ENCODE measurements at places on chromosomes 2 and 18.

DNA sequence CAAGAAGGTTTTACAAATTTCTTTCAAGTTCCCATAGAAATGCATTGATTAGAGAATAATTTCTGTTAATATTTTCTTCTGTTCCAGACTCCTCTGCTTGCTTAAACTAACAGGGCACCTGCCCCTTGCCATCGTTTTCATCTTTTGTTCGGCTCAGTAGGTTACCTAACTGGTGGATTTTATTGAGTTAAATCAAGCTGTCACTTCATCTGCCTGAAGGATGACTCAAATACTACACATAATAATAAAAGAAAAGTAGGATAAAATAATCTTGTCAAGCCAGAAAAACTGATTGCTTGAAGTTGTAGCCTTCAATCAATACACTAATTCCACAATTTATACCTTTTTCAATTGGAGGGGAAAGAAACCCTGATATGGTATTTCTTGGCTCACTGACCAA lies 234.0 kb downstream of the NR4A2 start:
- no peak for DNase-seq

- no peak for DNase-seq
Measured at GRCh38 chr2:163753726-163754125, 17.9 kb upstream of the FIGN start.

GRCh38 chr2:133859578-133859977 lies 291.3 kb upstream of the NCKAP5 start:
- no peak for DNase-seq

- DNase-seq, result no peak
Measured at GRCh38 chr2:42140496-42140895, 28.7 kb upstream of the EML4 start.
